Upper lobe of left lung (tissue), 6 donors: ENCODE measurements at places on chromosomes 1 and 21.
A peak's percentile ranks its signal among the peaks of the same experiment; 100 is the strongest.

GRCh38 chr1:208510192-208510952, 266.2 kb upstream of the PLXNA2 start:
- no peak for DNase-seq

- DNase-seq: no peak
These were observed 80.9 kb downstream of the SLC66A1 start for GRCh38 chr1:19393046-19393445.

- DNase-seq: peak; percentile 50
These were observed 30.3 kb downstream of the NHLH2 start for GRCh38 chr1:115810609-115811008.

- no peak for DNase-seq
These were observed 12.8 kb downstream of the PPFIA4 start for GRCh38 chr1:203038891-203039608.

DNA sequence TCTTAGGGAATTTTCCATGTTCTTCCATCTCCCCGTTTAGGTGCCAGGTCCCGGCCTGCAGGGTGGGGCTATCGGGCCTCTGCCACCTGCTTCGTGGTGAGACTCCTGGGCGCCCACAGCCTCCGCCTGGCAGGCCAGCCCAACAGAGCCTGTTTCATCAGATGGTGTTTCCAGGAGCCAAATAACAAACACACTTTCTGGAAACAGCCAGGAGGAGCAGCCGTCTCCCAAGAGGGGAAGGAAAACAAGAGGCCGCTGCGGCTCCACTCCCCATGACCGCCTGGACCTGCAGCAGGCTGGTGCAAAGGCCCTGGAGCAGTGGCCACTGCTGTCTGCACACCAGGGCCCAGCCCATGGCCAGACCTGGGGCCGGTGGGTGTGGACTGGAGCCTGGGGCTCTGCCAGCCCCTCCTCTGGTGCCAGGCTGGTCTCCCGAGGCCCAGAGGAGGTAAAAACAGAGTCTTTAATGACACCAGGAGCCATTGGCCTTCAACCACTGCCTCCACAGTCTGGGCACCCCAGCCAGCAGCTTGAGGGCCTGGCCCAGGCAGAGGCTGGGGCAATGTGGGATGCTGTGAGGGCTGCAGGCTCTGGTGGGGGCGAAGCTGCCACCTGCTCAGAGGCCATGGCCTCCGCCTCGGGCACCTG, 55.0 kb downstream of the SLX9 start:
- no peak for DNase-seq

GRCh38 chr1:209395169-209395568, 188.3 kb upstream of the CAMK1G start:
- no peak for DNase-seq

GRCh38 chr21:14753466-14754258, 207.5 kb upstream of the SAMSN1 start:
- DNase-seq: no peak

GRCh38 chr21:36881228-36881627, 85.2 kb downstream of the HLCS start:
- no peak for DNase-seq

GRCh38 chr1:42971841-42972291, 13.2 kb upstream of the SLC2A1 start:
- DNase-seq: no peak

- peak; percentile 37 for DNase-seq
These were observed 83.7 kb upstream of the EDN2 start for GRCh38 chr1:41568204-41568603.

DNA sequence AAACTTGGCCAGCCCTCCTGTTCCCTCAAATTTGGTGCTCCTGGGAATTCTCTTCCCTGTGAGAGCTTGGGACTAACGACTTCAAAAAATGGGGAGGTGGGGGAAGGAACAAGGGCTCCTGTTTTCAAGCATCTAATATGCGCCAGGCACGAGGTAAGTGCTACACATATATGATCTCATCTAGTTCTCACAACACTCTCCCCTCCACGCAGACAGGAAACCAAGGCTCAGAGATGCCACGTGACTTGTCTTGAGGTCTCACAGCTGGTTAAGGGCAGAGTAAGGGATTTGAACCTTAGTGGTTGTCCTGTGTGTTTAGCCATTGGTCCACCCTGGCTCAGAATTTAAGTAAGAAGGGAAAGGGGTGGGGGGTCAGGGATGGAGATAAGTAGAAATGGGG, 125.9 kb downstream of the DMRTB1 start:
- no peak for DNase-seq

DNA sequence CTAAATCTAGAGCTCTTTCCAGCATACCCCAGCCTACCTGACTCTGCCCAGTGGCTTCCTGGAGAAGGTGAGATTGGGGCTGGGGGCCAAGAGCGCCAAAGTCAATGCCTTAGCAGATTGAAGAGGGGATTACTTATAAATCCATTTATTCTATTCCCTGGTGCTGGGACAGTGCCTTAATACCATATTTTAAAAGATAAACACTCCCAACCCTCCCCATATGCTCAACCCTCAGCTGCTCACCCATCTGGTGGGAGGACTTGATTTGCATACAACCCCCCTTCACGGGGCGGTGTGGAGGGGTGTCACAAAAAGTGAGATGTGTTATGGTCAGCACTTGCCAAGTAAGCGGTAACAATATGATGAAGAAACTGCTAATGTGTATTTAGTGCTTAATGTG, 3.2 kb upstream of the DISP3 start:
- no peak for DNase-seq

DNA sequence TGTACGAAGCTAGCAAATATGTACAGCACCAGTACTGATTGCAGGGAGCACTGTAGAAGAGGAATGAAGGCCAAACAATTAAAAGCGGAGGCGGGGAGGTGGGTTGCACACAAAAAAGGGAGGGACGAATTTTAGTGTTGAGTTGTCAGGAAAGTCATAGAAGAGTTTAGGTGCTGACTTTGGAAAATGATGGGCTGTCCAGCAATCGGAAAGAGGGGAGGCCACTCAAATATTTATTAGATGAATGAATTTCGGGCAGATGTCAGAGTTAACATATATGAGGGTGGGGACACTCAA, 537 bp upstream of the ANKRD13C start:
- DNase-seq: no peak

DNA sequence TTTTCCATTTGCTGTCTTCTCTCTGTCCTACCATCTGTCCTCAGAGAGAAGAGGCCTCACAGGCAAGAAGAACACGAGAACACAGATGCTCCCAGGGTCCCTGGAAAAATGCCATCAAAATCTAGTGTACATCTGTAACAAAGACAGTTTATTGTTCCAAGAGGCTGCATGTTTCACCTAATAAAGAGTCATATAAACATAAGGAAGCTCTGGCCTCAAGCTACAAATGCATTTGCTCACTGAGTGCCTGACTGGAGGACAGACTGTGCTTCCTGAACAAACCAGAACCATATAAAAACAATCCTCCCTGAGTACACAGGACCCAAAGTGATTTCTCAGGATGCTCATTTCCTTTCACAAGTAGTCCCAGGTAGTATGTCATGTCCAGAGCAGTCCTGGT, 76.3 kb upstream of the SLC44A3 start:
- no peak for DNase-seq

GRCh38 chr1:42150651-42151050, 2.6 kb upstream of the GUCA2B start:
- no peak for DNase-seq

GRCh38 chr1:38336301-38336923, 289.8 kb upstream of the POU3F1 start:
- no peak for DNase-seq

DNA sequence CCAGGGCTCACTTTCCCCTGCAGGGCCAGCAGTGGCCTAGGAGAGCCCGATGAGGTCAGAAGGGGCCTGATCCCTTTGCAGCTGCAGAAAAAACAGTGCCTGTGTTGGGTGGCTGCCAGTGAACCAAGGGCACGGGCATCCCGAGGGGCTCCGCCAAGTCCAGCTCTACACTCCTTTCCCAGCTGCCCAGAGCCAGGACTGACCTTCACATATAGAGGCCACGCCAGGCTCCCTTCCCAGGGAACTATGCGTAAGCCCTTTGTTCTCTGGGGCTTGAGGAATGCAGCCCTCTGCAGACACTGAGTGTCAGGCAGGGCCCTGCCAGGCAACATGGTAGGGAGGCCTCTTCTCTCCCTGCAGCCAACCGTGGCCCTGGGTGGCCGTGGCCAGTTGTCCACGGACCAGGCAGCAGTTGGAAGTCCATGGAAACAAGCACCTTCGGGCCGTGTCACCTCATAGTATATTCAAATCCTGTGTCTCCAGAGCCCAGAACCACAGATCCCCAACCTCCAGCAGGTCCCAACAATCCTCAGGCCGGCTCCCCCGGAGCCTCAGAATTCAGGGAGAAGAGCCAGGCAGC, 194.0 kb downstream of the NPHP4 start:
- no peak for DNase-seq

GRCh38 chr1:159922511-159923202, 2.6 kb downstream of the TAGLN2 start:
- peak; percentile 75 for DNase-seq

DNA sequence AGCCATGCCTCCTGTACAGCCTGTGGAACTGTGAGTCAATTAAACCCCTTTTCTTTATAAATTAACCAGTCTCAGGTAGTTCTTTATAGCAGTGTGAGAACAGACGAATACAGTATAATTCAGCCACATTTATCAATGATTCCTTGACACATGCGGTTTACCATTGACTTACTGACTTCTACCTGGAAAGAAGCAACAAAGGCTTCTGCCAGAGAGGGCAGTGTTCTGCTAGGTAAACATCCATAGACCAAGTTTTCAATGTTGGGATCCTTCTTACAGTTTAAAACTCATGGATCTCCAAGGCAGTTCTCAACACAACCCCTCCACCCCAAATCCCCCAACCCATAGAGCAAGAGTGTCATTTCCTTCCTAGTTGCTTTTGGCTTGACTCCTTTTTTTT, 150.6 kb downstream of the ZNF648 start:
- no peak for DNase-seq

- DNase-seq: no peak
These were observed 46.7 kb upstream of the FOXO6 start for GRCh38 chr1:41314376-41315145.

DNA sequence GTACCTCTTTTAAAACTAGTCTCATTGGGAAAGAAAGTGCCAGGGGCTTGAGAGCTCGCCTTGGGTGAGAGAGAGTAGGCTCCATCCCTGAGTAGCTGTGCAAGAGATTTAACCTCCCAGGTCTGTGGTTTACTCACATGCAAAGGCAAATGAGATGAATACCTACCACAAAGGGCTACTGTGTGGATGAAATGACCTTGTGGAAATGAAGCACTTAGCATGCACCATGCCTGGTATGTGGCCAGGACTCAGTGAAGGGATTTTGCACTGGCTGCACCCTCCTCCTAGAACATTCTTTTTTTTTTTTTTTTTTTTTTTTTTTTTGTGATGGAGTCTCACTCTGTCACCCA, 120.3 kb downstream of the PROX1 start:
- no peak for DNase-seq

DNA sequence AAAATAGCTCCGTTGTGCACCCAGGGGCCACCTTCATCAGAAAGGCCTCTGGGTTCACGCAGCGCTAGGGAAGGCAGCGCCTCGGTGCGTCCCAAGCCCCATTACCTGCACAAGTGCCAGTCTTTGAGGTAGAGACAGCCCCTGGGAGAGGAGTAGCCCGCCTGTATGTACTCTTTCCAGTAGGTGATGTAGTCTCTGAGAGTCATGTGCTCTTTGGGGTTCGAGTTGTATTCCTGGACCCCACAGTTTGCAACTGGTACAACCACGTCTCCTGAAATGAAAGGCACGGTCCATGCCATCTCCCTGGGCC, 601 bp downstream of the JMJD4 start:
- DNase-seq: no peak

DNA sequence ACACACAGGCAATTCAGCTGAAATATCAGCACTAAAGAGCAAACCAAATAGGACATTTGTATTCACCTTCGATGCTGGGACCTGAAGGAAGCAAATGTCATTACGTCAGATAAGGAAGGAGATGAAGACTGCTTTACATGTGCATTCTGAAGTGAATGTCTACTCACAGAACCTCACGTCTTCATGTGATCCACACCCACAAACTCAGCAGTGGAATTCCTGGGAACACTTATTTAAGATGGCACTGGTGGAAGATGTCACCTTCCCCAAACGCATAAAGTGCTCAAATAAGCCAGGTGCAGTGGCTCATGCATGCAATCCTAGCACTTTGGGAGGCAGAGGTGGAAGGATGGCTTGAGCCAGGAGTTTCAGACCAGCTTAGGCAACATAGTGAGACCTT, 11.4 kb downstream of the PGBD5 start:
- DNase-seq: no peak

DNA sequence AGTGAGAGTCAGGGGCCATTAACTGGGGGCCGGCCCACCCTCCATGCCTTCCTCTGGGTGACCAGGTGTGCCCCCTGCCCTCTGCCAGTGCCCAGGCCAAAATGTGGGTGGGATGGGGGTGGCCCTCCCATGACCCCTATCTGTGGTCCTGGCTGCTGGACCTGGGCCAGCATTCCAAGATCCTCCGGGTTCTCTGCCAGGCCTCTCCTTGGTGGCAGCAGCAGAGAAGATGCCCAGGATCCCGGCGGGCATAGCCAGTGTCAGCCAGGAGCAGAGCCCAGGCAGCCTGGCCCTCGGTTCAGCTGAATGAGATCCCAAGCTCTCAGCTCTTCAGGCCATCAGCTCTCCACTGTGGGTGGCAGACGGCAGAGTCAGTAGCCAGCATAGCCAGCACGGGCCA, 31.3 kb upstream of the ACTRT2 start:
- DNase-seq: peak; percentile 41

DNA sequence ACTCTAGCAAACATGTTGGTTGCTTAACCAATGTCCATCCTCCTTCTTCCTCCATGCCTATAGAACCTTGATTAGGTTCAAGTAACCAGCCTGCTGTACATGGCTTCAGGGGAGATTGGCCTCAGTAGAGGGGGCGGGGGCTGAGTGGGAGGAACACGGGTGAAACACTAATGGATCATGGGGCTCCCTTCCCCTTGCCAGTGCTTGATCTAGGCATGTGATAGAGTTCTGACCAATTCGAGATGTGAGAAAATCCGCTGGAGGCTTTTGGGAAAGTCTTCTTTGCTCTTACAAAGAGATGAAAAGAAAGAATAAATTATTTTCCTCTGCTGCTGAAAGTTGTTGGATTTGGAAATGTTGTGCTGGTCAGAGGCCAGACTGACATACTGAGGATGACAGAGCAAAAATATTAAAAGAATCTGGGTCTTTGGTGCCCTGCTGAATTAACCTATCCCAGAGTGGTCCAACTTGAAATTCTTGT, 5.2 kb upstream of the OTUD7B start:
- DNase-seq: no peak

- no peak for DNase-seq
These were observed 10.4 kb downstream of the IFI6 start for GRCh38 chr1:27661412-27662075.

- no peak for DNase-seq
These were observed 277.6 kb downstream of the DSCAM start for GRCh38 chr21:40569357-40569756.
